ENCODE measurements at places on chromosomes 5 and 9. TPM values are rescaled to one million over a fixed set of nuclear protein-coding genes. Genes with fewer than 3 reads are reported as not detected.

- DNase-seq, result no peak
Observed at GRCh38 chr5:106766916-106767315, 903.8 kb downstream of the EFNA5 start.

GRCh38 chr5:140324041-140324600 is 21.2 kb upstream of the PFDN1 start:
- DNase-seq, result no peak

The FOXD4L6 gene
- not detected for total RNA-seq

DNA sequence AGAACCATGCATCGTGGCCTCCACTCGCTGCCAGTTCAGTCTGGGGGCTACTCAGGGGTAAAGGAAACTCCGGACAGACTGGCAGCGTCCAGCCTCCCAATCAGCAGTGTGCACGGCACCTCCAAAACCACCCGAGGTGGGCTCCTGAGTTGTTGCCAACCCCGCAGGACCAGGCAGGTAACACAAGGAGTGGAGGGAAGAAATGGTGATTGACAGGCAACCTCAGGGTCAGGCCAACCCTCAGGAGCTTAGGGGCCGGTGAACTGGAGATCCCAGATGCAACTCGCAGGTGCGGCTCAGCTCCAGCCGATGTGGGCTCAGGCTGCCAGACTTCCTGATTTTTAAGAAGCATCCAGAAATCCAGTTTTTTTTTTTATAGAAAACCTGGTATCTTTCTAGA is 37.3 kb upstream of the AKNA start:
- DNase-seq, result no peak

Data from glomerular endothelial cell (primary cell).